Uterus (tissue), 4 donors: ENCODE measurements at places on chromosomes 4 and X. TPM values are rescaled to one million over a fixed set of nuclear protein-coding genes. Genes with fewer than 3 reads are reported as not detected.
A peak's percentile ranks its signal among the peaks of the same experiment; 100 is the strongest.

GRIA2 gene
- total RNA-seq, result 44.1 TPM

SHOX gene
- total RNA-seq, result not detected

CXorf49 gene
- not detected for total RNA-seq

DNA sequence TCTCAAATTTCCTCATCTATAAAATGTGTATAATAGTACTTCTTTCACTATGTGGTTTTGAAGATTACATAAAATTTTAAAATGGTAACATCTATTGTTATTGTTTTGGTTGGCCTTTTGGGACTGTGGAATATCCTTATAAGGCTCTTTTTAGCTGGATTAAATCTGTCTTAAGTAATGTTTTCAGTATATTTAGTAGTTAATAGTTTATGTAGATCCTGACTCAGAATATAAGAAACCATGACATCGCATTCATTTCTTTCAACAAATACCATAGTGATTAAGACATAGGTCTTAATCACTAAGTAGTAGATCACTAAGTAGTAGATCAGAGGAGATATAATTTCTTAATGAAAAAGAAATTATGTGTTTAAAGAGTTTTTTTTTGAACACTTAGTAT, 48.5 kb downstream of the MRPL1 start:
- no peak for DNase-seq

- DNase-seq, result no peak
These were observed 13.3 kb downstream of the PPARGC1A start for GRCh38 chr4:23876418-23877089.

DNA sequence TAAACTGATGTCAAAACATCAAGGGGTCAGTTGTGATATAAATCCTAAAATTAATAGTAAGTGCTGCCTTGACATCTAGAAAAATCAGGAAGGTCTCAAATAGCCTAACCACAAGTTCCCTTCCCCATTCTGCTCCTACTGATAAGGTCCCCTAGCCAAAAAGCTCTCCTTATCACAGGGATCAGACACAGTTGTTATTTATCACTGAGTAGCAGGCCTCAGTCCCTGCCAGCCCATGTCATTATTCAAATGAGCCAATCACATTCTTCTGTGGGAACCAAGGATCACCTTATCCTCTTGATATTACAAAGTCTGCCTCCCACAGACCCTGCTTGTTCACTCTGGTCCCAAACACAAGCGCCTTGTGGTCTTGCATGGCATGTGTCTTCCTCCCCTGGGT, 23.3 kb upstream of the TMEM255A start:
- no peak for DNase-seq

DNA sequence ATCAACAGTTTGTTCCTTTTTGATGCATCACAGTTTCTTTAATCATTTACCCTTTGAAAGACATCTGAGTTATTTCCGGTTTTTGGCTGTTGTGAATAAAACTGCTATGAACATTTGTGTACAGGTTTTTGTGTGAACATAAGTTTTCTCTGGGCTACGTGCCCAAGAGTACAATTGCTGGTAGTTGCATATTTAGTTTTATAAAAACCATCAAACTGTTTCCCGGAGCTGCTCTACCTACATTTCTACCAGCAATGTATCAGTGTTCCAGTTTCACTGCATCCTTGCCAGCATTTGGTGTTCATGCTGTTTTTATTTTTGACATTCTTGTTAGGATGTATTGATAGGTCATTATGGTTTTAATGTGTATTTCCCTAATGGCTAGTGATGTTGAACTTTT, 17.3 kb downstream of the KDM6A start:
- DNase-seq, result no peak

DNA sequence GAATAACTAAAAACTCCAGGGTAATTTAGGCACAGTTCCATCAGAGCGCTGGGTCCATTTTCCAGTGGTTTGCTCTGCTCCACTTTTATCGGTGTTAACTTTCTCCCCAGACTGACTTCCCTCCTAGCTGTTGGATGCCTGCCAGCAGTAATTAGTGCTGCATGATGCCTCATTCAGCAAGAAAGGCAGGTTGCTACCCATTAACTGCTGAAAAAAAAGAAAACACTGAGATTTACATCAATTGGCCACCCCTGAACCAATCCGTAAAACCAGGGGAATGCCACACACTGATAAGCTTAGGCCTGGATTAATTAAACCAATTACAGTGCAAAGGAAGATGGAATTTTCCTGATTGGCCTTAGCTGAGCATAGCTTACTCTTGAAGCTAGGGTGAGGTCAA, 182.4 kb upstream of the CXXC4 start:
- no peak for DNase-seq

- no peak for DNase-seq
These were observed 2.1 kb downstream of the PITX2 start for GRCh38 chr4:110620691-110621327.

DNA sequence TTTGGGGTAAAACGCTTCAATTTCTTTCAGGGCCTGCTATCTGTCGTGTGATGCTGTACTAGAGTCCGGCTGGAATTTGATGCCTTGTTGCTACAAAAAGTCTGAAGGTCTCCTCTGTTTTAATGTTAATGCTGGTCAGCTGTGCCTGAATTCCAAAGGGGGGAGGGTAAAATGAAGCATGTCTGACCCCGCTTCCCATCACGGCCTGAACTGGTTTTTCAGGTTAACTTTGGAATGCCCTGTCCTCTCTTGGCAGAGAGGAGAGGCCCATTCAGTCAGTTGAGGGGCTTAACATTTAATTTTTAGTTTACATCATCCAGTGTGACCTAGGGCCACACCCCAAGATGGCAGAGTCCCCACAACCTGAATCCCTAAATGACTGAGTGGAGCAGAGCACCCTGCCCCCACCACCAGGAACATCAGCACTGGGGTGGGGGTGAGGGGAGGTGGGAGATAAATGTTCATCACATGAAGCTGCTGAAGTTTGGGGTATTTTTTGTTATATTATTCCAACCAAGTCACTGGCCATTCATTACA, 47.9 kb upstream of the GPR78 start:
- no peak for DNase-seq

DNA sequence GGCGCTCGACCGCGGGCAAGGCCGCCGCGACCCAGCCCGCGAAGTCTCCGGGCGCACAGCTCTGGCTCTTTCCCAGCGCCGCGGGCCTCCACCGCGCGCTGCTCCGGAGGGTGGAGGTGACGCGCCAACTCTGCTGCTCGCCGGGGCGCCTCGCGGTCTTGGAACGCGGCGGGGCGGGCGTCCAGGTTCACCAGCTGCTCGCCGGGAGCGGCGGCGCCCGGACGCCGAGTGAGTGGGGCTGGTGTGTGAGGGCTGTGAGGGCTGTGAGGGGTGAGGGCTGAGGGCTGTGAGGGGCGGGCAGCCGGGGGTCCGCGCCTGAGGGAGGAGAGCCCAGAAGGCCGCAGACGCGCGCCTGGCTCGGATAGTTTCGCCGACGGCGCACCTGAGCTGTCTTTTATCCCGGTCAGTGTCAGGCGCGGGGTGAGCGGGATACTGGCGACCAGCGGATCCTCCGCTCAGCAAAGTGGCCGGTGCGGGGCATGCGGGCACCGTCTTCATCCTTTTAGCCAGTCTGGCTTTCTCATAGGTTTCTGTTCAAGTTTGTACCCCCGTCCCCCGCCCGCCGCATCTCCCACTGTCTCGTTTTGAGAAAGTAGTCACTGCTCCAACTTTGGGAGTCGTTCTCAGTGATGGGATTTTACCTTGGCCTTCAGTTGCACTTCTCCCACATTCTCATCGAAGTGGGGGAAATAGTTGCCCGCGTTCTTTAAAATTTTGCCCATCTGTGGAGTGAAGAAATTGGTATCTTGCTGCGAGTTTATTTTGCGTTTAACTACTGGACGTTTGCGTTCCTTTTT, 586 bp downstream of the HERC5 start:
- DNase-seq, result peak; percentile 57
